ENCODE measurements at places on chromosomes 4 and X.

- DNase-seq: no peak
Observed at GRCh38 chr4:120725639-120726580, 196.6 kb downstream of the PRDM5 start.

DNA sequence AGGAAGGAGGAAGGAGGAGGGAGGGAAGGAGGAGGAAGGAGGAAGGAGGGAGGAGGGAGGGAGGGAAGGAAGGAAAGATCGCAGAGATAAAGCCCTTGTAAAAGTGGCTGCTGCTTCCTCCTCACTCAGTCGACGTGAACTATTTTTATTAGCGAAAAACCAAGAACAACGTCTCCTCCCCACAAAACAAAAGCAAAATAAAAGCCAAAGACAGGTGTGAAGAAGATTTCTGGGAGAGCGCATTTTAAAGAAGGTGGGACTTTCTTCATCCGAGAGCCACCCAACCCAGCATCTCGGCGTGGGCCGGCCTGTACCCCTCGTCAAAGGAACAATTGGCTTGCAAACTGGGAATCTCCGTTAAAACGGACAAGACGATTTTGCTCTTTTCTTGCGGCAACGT, 40.7 kb upstream of the ASMTL start:
- DNase-seq: no peak

DNA sequence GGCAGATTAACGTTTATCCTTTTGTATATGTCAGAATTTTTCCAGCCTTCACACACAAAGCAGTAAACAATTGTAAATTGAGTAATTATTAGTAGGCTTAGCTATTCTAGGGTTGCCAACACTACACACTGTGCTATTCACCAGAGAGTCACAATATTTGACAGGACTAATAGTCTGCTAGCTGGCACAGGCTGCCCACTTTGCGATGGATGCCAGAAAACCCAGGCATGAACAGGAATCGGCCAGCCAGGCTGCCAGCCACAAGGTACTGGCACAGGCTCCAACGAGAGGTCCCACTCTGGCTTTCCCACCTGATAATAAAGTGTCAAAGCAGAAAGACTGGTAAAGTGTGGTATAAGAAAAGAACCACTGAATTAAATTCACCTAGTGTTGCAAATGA, 94.8 kb downstream of the TET2 start:
- no peak for DNase-seq

DNA sequence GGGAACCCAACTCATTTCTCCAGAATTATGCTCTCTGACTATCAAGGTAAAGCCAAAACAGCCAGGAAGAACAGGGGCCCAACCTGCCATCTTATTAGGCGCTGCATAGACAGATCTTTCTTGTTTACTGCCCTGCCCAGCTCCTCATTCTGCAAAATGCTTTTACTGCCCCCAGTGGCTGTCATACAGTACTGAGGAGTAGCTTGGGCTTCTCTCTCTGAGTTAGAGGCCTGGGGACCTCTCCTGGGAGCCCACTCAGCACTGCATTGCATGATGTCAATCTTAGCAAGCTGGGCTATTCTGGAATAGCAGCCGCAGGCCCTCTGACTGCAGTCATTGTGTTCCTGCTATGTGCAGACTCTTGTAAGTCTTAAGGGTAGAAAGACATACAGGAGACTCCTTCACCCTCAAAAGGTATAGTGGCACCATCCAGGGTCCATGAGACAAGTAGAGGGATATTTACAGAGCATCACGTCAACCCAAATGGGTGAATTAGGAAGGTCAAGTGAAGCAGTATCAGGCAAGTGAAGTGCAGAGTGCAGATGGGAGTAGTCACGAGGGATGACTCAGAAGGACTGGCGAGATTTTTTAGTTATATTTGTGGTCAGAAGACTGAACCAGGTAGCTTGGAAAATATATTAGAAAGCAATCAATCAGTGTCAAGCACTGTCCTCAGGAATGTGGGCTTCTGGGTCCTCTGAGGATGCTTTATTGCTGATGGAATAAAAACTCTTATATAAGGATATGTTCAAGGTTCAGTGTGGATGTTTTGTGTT, 294.1 kb upstream of the SFRP2 start:
- DNase-seq: peak; percentile 8

GRCh38 chrX:30787012-30787411, 102.0 kb downstream of the TAB3 start:
- no peak for DNase-seq

- DNase-seq: no peak
Observed at GRCh38 chr4:52904421-52904820, 42.3 kb downstream of the RASL11B start.

- DNase-seq: peak; percentile 47
Observed at GRCh38 chr4:38671592-38671940, 7.6 kb downstream of the KLF3 start.

GRCh38 chrX:100625985-100626491, 10.6 kb downstream of the TSPAN6 start:
- peak; percentile 28 for DNase-seq

DNA sequence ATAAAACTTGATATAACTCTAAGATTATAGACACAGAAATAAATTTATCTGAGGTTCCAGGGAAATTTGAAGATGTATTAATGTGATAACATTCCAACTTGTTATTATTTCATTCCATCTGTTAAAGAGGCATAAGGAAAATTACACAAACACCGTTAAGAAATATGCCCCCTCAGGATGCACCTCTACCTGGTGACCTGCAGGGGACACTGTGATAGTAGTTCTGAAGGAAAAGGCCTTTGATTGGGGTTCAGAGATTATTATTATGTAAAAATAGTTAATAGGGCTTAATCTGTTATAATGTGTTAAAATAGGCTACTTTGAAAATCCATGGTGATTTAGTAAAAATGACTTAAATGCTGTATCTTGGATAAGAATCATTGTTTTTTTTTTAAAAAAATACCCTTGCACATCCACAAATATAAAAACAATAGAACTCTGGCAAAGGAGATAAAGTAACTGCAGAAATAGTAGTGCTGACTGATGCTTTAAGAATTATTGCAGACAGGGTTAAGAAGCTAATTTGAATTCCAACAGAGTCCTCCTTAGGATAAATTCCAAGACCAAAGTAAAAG, 6.1 kb upstream of the ABRAXAS1 start:
- peak; percentile 19 for DNase-seq

GRCh38 chrX:57902633-57903032, 7.6 kb downstream of the ZXDA start:
- DNase-seq: no peak

- no peak for DNase-seq
Observed at GRCh38 chrX:8033175-8033574, 106.0 kb upstream of the PNPLA4 start.

DNA sequence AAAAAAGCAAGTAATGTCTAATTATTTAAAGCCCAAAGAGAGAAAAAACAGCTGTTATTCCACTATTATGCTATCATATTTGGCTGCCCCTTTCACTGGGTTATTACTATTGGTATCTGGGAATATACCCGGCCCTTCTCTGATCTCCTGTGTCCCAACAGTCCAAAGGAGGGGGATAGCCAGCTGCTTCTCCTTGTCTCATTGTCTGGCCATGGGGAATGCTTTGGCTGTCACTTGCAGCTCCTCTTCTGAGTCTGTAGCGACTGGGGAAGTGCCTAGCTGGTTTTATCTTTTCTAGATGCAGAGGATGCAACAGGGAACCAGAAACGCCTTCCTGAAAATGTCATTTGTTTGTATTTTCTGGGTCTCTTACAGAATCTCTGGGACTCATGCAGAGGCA, 33.9 kb downstream of the MGARP start:
- no peak for DNase-seq

DNA sequence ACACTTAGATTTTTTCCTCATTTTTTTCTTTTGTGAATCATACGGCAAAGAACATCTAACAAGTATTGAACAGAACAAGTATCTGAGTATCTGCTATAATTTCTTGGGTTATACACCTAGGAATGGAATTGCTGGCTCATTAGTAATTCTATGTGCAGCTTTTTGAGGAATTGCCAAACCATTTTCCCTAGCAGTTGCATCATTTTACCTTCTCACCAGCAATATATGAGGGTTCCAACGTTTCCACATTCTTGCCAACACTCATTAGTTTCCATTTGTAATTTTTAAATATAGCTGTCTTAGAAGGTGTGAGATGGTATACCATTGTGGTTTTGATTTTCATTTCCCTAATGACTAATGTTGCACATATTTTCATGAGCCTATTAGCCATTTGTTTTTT, 41.1 kb upstream of the DCAF8L1 start:
- DNase-seq: no peak

DNA sequence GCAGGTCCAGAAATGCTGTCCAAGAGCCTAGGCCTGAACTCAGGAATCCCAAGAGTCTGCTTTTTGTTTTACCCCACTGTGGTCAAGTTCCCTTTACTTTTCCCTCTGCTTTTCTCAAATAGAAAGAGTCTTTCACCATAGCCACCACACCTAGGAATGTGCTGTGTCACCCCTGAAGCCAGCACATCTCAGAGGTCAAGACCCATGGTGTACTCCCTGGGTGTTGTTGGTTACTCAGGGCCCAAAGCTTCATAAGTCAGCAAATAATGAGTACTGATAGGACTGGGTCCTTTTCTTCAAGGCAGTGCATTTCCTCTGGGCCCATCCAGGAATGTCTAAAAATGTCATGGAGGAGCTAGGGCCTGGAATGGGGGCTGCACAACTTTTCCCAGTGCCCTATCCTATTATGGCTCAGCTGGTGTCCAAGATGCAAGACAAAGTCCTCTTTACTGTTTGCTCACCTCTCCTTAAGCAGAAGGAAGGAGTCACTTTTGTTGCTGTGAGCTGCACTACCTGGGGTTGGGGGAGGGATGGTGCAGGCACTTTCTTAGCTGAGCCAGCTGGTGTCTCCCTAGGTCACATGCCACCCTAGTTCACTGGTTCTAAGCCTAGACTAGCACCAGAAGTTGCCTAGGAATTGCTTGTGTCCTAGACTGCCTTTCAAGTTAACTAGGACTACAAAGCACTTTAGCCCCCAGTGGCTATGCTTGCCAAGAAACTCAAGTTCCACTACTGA, 62.4 kb upstream of the RXFP1 start:
- DNase-seq: no peak
